ENCODE measurements at places on chromosomes 13 and 19. TPM values are rescaled to one million over a fixed set of nuclear protein-coding genes. Genes with fewer than 3 reads are reported as not detected.

Gene CEACAM3
- total RNA-seq, result not detected

GRCh38 chr13:106314417-106314816 is 221.0 kb downstream of the EFNB2 start:
- DNase-seq, result no peak

Gene ACP5
- 0.78 TPM for total RNA-seq

DNA sequence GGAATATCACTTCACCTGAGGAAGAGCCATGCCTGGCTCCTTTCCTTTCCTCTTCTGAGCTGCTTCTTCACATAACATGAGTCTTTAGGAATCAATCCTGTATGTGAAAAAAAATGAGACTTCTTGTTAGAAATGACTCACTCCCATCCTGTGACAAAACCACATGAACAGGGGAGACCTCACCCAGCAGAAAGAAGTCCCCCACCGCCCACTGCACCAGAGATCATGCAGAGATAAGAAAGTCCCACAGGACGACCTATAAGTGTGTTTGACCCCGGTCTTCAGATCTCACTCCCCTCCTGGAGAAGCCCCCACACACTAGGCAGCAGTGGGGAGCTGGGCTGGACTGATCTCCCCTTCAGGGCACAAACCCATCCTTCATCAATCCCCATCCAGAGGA is 7.8 kb downstream of the ZNF600 start:
- DNase-seq, result no peak

GRCh38 chr13:108734676-108735075 is 105.3 kb downstream of the MYO16 start:
- no peak for DNase-seq

Gene URI1
- 90.8 TPM for total RNA-seq

GRCh38 chr19:42123765-42124164 is 8.5 kb downstream of the POU2F2 start:
- DNase-seq, result no peak

- no peak for DNase-seq
Observed at GRCh38 chr13:110648146-110648819, 32.9 kb downstream of the NAXD start.

DNA sequence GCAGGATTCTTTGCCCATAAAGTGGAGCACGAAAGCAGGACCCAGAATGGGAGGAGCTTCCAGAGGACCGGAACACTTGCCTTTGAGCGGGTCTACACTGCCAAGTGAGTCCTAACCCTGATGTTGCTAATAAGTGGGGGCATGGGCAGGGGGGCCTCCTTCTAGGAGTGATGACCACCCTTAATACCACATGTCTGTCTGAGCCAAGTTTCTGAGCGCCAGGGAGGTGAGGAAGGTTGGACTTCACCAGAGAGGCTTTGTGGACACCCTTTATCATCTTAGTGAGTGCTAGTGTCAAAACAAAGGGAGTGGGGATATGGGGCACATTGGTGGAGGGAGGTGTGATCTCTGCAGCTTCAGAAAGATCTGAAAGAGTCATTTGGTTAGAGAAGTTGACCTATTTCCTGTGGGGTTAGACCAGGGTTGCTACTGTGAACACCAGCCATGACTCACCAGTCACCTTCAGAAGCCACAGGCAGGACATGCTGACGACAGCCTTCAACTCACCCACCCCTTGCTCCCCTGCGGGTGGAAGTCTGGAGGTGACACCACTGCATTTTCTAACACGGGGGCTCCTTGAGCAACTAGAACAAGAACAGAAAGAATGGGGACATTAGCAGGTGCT is 8.8 kb downstream of the ALOX5AP start:
- DNase-seq, result no peak

Gene CGB7
- not detected for total RNA-seq

Gene KRTDAP
- not detected for total RNA-seq

Gene NLRP5
- not detected for total RNA-seq

GRCh38 chr13:42272115-42272803 is at the start of gene AKAP11:
Gene AKAP11, plus strand, starts transcription at chr13:42272152. Its CDS starts 14,197 bp downstream, at chr13:42286349.
- peak; percentile 42 for DNase-seq

Gene LGALS7B
- total RNA-seq, result not detected

Gene EHD2
- total RNA-seq, result 2.2 TPM

Gene EDNRB
- total RNA-seq, result 24.6 TPM

DNA sequence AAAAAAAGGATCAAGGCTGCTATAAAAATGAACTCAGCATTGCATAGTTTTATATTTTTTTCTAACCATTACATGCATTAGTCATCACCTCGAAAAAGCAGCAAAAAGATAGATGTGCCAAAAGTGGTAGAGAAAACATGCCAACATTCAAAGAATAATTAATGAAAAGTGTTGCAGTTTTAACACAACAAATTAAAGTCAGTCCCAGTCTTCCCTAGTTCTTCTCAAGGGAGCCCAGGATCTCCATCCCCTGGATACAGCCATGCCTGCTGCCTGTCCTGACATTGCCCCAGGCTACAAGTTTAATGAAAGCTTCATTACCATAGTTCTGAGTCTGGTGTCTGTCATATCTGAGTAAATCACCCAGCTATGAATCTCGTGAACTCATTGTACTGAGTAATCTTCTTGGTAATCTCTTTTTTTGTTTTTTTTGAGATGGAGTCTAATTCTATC is 116.6 kb upstream of the KLF12 start:
- DNase-seq, result no peak

Gene C19orf73
- total RNA-seq, result 0.47 TPM

DNA sequence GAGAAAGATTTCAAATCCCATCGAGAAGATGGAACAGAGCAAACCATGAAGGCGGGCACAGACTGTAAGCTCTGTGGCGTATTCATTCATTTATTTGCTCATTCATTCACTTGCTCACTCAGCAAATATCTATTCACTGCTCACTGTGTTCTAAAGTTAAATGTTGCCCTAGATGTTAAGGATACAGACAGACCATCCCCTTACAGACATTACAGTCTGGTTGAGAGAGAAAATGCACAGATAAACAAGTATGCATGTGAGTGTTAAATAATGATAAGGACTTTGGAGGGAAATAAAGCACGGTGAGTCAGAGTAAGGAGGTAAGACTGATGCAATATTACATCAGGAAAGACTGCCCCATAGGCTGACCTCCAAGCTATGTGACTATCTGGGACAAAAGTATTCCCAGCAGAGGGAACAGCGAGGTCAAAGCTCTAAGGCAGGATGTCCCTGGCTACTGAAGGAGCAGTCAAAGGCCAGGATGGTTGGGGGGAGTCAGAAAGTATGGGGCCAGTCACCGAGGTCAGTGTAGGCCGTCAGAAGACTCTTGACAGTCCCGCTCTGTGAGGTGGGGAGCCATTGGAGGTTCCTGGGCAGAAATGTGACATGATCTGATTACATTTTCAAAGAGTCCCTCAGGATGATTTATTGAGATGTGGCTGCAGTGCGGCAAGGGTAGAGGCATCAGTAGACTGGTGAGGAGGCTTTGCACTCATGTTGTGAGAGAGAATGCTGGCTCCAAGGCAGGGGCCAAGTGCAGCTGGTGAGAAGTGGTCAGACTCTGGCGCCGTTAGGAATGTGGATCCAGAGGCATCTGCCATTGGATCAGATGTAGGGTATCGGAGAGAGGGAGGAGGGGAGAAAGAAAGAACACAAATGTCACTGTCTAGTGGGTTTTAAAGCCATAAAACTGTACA is 37.9 kb downstream of the MBNL2 start:
- DNase-seq, result no peak

- DNase-seq, result no peak
Observed at GRCh38 chr19:23969630-23970029, 54.9 kb downstream of the ZNF726 start.

Gene COX6B1
- 119 TPM for total RNA-seq

DNA sequence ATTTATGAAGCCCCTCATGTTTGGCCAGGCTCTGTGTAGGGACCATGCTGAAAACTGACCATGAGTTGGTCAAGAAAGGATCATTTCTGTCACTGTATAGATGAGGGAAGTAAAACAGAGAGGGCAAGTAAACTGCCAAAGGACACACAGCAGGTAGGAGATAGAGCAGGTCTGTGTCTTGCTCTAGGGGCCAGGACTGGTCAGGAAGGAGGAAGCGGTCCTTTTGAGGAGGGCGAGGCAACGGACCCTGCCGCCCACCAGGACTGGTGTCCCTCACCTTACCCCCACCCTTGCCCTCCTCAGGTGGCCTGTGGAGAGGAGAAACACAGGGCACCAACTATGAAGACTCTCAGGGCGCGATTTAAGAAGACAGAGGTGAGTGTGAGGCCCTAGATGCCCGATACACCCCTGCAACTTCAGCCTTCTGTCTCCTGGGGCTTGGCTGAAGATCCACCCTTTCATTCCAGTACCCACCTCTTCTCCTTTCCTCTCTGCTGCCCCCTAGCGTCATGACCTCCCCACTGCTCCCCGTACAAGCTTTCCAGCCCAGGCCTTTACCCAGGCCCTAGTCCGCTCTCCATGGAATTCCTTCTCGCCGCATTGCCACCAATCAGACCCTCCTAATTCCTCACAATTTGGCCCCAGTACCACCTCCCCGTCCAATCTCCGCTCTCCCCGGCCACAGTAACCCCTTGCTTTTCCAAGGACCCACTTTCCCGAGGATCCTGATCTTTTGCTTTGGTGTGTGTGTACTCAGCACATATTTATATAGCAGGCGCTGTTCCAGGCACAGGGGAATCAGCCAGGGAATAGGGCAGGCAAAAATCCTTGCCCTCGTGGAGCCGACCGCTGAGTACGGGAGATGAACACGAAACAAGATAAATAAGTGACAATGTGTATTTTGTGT is 3.9 kb downstream of the ANKRD24 start:
- DNase-seq, result peak; percentile 58

- no peak for DNase-seq
Observed at GRCh38 chr19:48999481-49000325, 6.0 kb downstream of the RUVBL2 start.

- DNase-seq, result no peak
Observed at GRCh38 chr13:94713561-94714182, 1.3 kb upstream of the SOX21 start.

- no peak for DNase-seq
Observed at GRCh38 chr19:38891771-38892170, 7.6 kb downstream of the SIRT2 start.

- no peak for DNase-seq
Observed at GRCh38 chr19:29321116-29321515, 108.2 kb upstream of the UQCRFS1 start.

GRCh38 chr19:3274245-3274941 is 49.9 kb downstream of the CELF5 start:
- no peak for DNase-seq

DNA sequence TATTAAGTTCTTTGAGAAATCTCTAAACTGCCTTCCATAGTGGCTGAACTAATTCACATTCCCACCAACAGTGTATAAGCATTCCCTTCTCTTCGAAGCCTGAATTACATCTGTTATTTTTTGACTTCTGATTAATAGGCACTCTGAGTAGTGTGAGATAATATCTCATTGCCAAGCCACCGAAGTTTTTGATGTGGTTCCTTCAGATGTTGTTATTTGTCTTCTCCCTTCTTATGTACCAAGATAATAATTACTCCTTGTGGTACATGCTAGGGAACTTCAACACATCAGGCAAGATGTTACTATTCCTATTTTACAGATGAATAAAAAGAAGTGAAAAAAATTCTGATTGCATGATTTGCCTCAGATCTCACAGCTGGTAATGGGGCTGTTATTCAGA is 70.9 kb downstream of the KCTD12 start:
- no peak for DNase-seq

Gene LMTK3
- 9.5 TPM for total RNA-seq

DNA sequence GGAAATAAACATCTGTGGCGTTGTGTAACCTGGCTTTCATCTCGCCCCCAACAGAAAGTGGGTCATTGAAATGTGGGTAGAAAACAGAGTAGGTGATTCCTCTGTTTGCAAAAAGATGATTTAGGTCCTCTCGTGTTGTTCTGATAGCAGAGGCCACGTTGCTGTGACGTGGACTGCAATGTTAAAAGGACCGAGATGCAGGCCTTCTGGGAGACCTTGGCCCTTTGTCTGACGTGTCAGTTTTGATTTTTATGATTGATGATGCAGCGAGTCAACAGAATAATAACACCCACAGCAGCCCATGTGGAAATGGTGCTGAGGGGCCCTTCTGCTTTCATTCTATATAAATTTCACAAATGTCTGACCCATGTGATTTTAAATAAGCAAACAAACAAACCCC is 68.9 kb downstream of the FGF9 start:
- no peak for DNase-seq

GRCh38 chr13:41767801-41768200 is 193.1 kb downstream of the VWA8 start:
- no peak for DNase-seq

Gene GNA15
- total RNA-seq, result 1.9 TPM

DNA sequence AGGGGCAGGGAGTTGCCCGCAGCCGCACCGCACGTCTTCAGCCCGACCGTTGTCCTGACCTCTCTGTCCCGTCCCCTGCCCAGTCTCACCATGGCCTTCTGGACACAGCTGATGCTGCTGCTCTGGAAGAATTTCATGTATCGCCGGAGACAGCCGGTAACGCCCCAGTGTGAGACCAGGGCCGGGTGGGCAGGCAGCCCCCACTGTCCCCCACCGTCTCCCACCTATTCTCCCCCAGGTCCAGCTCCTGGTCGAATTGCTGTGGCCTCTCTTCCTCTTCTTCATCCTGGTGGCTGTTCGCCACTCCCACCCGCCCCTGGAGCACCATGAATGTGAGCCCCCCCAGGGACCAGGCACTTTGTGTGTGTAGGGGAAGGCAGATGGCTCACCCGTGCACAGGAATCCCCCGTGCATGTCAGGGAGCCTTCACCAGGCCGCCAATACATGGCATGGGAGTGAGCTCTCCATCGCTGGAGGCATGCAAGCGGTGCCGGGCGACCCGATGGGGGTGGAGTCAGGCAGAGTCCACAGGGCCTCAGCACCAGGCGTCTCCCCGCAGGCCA is 1.4 kb downstream of the ABCA7 start:
- no peak for DNase-seq

GRCh38 chr19:46402725-46403124 is 10.6 kb downstream of the CCDC8 start:
- no peak for DNase-seq

DNA sequence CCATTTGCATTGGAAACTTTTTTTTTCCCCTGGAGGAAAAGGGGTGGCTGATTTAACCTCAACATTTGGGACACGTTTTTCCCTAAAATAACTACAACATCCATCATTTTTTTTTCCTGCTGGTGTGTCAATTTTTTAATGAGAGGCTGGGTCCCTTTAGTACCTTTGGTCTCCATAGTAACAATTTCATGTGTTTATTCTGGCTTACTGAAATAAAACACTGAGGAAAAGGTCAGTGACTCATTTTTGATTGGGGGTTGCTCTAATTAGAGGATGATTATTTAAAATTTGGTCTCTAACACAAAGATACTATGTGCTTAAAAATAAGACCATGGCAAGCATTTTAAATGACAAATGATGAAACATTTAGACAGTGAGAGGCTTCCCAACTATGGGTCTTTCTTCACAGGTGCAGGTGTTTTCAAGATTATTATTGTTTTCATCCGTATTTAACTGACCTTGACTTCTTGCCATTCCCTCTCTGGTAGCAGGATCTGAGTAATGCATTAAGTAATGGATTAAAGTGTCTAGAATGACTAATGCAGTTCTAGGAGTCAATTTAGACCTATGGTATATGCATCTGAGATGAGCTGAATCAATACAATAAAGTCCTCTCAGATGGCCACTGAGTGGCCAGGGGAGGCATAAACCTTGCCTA is 406.4 kb downstream of the KCNRG start:
- DNase-seq, result no peak
